ENCODE measurements at places on chromosomes 13 and 19.
A peak's percentile ranks its signal among the peaks of the same experiment; 100 is the strongest.

GRCh38 chr19:18542941-18543813, at the start of gene FKBP8:
TSS of gene FKBP8 (minus strand) at chr19:18543573. CDS start at chr19:18541970, 1,603 bp downstream.
- peak; percentile 75 for DNase-seq

DNA sequence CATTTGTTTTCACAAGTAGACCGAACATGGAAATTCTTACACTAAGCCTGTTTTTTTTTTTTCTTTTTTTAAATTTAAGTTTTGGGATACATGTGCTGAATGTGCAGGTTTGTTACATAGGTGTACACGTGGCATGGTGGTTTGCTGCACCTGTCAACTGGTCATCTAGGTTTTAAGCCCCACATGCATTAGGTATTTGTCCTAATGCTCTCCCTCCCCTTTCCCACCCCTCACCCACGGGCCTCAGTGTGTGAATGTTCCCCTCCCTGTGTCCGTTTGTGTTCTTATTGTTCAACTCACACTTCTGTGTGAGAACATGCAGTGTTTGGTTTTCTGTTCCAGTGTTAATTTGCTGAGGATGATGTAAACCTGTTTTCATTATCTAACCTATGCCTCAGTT, 2.6 kb downstream of the NLRP4 start:
- no peak for DNase-seq

DNA sequence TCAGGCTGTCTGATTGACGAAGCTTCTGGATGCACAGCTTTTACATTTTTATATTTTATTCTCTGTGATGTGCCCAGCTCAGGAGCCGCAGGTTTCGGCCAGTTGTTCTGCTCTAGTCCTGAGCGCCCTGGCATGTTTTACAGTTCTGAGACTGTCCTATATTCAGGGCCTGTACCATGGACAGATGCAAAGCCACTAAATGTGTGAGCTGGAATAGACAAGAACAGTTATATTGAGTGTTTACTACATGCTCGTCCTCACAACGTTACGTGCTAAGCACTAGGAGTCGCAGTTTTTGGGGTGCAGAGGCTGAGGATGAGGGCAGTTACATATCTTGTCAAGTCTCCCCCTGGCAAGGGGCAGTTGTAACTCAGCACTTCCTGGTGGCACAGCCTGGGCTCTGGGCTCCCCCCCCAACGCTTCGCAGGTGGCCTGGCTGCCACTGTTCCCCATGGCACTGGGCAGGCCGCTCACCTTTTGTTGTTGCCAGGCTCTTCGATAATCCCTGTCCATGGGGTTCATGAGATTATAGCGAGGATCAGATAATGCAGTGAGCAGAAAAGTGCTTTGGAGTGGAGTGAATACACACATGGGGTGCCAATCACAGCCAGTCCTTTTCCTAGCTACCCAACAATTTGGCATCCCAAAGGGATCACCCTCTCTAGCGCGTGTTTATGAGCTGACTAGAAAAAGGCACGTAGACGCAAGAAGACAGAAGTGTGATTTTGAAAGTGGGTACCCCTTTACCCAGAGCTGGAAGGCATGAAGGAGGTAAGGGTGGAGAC, 23.5 kb downstream of the ARL11 start:
- DNase-seq, result no peak

DNA sequence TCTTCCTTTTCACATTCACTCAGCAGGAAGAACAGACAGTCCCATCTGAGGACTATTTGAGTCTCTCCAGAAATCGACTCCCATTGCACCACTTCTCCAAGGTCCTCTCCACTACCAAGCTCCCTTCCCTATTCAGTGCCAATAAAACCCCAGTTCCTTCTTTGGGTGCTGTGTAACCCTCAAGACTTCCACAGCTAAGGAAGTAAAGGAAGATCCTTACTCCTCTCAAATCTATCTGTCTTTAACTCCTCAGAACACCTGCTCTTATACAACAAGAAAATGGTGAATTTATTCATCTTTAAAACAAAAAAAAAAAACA, 29.2 kb upstream of the TM9SF2 start:
- DNase-seq, result no peak

DNA sequence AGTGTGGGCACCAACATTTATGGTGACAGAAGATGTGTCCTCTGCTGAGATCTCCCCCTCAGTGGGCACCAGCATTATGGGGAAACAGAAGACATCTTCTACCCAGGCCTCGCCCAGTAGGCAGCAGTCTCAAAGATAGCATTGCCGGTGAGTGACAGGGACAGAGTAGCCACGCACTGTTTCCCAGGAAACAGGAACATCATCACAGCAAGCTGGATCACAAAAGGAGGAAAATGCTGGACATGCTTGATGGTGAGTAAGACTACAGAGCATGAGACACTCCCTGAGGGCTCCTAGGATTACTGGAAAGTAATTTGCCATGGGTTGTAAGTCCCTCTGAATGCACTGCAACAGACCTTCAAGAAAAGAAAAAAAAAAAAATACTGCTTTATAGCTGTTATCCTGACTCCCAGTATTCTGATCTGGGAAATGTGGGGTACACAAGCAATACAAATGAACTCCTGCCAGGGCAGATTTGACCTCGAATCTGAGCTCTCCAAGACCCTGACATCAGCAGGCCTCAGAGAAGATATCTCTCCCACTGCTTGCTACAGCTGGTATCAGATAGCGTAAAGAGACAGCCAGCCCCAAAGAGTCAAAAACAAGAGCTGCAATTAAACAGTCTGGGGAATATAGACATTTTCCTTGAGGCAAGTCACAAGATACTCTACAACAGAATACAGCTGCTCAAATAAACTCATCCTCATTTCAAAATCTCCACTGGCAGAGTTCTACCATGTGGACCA, 180.4 kb downstream of the RBM26 start:
- peak; percentile 62 for DNase-seq

DNA sequence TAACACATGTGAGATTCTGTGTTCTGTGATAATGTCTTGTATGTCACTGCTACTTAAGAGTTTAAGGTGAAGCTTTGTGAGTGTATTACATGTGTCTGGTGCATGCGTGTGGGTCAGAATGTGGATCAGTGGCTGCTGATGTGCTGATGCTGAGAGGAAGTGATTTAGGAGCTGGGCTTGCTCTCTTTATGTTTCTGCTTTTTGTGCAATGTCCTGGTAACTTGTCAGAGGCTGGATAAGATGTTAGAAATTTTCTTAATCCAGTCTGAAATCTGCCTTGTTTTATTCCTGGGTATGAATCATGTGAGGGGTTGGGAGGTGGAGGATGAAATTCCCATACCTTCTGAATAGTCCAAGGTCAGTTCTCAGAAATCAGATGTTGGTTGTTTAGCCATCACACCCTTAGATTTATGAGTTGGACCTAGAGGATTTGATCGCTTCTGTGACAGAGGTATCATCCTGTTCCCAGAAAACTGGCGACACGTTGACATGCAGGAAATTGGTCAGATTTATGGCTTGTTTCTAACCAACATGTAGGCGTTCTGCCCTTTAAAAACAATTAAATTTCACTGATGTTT, 24.5 kb upstream of the CXCL17 start:
- DNase-seq, result no peak

DNA sequence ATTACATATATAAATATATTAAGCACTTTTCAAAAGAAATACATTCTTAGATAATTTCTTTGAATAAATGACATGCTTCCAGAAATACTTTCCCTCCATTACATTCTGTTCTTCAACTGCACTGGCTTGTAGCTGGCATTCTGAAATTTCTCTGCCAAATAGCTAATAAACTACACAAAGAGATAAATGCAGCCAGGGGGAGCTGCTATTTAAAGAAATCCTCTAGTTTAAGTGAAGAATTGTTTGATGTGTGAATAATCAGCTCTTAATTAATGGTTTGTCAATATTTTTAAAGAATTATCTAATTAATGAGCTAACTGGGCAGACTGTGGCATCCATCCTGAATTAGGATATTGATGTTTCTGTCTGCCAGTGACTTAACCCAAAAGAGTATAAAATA, 30.7 kb downstream of the SLC7A1 start:
- DNase-seq, result no peak

DNA sequence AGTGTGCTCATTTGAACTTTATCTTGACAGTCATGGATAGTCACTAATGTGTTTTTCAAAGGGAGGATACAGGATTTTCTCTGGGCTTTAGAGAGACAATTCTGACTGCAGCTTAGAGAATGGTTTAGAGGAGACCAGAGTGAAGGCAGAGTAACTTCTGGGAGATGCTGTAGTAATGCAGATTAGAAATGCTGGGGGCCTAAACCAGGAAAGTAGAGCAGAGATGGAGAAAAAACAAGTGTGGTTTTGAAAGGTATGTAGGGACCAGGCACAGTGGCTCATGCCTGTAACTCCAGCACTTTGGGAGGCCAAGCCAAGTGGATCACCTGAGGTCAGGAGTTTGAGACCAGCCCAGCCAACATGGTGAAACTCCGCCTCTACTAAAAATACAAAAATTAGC, 18.3 kb upstream of the CEBPA start:
- DNase-seq, result no peak

DNA sequence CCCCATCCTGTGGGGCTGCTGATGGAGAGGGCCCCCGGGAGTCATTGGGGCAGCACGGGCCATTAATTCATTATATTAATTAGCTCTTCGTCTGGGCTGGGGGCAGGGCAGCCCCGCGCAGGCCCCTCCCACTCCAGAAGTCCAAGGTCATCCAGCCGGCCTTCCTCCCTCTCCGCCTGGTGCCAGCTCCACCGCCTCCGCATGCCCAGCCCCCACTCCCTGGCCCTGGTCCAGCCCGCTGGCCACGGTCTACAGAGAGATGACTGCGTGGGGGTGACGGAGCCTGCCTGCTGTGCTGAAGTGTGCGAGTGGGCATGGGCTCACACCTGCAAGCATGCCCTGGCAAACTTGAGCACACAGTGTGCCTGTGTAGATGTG, 8.8 kb downstream of the IGLON5 start:
- DNase-seq, result no peak

DNA sequence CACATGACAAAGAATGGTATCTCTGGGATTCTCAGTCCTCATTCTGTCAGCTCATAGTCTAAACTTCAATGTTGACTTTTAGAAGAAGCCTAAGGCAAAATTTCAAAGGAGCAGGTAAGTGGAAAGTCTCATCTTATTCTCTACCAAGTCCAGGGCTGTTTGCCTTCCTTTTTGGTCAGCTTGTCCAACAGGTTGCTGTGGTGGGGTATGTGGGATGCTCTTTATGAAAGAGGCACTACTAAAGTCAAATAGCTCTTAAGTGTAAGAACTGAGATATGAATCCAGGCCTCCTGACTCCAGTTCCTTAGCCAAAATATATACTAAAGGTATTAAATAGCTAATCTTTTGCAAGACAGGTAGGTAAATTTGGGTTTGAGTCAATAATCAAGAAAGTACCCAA, 540.6 kb upstream of the SPRY2 start:
- DNase-seq, result no peak

- no peak for DNase-seq
Observed at GRCh38 chr19:13963603-13964105, 11.3 kb downstream of the DCAF15 start.

DNA sequence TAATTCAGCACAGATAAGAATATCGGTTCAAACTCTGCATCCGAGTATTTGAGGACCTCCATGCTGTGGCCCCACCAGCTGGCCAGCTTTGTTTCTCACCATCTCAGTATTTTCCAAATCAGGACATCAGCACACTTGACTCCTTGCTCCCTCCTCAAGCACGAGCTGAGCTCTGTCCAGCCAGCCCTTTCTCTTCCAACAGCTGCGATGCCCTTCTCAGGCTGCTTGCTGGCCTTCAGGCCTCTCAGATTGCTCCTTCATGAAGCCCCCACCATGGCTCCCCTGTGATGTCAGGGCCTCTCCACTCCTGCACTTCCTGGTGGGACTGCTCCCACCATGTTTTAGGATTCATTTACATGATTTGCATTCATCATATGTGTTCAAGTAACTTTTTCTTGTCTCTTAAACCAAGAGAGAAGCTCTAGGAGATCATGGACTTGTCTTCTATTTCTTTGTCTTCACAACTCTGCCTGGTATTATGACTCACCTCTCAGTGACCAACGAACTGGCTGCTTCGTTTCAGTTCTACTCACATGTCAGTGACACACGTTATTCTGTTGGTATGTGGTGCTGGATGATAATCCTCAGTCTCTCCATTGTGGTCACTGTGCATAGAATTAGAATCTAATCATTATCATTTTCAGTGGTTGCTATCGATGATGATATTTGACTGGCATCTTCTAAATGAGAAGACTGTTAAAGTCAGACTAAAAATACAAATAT, 471.7 kb downstream of the EFNB2 start:
- DNase-seq, result peak; percentile 78

- no peak for DNase-seq
Observed at GRCh38 chr19:3656747-3657394, 30.3 kb upstream of the CACTIN start.

- DNase-seq, result peak; percentile 9
Observed at GRCh38 chr19:31459430-31459829, 110.2 kb upstream of the TSHZ3 start.

GRCh38 chr13:99376924-99377323, 69.7 kb upstream of the GPR183 start:
- DNase-seq, result no peak

- DNase-seq, result no peak
Observed at GRCh38 chr13:102172406-102172805, 229.4 kb downstream of the FGF14 start.
